ENCODE measurements at places on chromosomes 3 and 15.

GRCh38 chr15:52857937-52858781 is 68.0 kb upstream of the ONECUT1 start:
- no peak for DNase-seq

GRCh38 chr3:192130534-192131132 is 596.7 kb downstream of the FGF12 start:
- DNase-seq = no peak

- DNase-seq = no peak
Observed at GRCh38 chr3:194325424-194326153, 25.5 kb downstream of the CPN2 start.

- no peak for DNase-seq
Observed at GRCh38 chr15:29687204-29687815, 135.0 kb downstream of the TJP1 start.

GRCh38 chr3:14706096-14706495 is 31.2 kb downstream of the C3orf20 start:
- DNase-seq = no peak

DNA sequence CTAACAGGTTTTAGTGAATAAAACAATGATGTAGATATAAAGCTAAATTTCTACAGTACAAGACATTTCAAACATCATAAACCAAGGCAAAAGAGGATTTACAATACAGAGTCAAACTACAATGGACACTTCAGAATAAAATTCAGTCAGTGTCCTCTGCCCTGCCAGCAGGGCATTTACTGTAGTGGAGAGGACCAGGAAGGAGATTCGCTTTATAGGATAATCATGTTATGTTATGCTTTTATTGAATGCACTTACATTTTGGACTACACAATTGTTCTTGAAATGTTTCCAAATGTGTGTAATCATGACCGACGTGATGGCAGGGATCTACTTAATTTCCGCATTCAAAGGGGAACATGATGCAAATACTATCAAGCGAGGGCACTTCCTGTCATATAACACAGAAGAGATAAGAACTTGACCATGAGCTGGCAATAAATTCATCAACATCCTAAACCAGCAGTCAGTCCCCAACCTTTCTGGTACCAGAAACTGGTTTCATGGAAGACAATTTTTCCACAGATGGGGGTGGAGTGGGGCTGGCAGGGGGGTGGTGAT is 925.6 kb downstream of the FHIT start:
- no peak for DNase-seq

DNA sequence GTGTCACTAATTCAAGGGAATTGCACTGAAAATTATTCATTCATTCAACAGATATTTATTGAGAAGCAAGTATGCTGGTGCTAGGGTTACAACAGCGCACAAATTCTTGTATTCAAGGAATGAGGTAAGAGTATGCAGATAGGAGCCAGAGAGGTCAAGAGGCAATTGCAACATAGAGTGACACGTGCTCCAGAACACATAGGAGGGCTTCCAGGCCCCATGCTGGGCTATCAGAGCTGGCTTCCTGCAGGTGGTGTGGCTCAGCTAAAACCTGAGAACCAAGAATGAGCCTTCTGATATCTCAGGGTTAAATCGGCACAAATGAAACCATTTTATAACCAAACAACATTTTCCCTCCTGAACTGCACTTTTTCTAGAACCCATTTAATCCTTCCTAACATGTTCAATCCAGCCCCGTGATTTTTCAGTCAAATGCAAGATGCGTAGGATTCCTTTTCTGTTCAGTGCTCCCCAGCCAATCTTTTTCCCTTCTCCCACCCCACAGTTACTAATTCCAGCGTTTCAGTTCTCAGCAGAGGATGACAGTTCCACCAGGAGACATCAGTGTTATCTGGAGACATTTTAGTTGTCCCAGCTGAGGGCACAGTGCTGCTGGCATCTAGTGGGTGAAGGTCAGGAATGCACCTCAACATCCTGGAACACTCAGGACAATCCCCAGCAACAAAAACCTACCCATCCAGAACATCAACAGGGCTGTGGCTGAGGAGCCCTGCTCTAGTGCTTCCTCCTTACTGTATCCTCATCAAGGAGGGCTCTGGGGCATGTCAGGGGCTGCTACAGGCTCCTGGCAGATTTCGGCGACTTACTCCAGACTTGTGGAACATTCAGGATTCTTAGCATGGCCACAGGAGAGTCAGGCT is 13.1 kb downstream of the CCR5AS start:
- no peak for DNase-seq

- DNase-seq = no peak
Observed at GRCh38 chr15:93290618-93290946, 201.6 kb upstream of the RGMA start.

DNA sequence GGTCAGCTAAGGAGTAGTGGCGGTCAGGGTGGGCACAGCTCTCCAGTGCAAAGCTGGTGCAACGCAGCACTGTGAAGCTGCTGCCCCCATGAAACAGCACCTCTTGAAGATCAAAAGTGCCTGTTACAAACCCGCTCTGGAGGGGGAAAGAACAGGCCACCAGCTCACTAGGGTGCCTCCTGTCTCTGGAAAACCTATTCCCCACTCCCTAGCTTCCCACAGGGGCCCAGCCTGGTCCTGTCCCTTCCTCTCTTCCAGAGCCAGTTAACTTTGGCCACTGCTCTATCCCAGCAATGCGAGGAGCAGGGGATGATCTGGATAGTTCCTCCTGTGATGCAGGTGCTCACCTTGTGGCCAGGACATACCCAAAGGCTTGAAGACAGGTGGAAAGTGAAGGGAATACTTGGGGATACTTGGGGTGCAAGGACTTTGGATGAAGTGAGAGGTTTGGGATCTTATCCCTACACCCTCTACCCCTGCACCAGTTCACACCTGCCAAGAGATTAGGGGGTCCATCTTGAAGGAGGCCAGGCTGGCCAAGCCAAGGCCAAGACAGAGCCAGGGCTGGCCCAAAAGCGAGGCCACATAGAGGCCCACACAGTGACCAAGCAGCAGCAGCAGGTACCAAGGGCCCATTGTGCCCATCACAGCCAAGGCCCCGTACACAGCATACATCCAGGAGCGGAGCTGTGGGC is 4.2 kb downstream of the HHATL start:
- DNase-seq = no peak

DNA sequence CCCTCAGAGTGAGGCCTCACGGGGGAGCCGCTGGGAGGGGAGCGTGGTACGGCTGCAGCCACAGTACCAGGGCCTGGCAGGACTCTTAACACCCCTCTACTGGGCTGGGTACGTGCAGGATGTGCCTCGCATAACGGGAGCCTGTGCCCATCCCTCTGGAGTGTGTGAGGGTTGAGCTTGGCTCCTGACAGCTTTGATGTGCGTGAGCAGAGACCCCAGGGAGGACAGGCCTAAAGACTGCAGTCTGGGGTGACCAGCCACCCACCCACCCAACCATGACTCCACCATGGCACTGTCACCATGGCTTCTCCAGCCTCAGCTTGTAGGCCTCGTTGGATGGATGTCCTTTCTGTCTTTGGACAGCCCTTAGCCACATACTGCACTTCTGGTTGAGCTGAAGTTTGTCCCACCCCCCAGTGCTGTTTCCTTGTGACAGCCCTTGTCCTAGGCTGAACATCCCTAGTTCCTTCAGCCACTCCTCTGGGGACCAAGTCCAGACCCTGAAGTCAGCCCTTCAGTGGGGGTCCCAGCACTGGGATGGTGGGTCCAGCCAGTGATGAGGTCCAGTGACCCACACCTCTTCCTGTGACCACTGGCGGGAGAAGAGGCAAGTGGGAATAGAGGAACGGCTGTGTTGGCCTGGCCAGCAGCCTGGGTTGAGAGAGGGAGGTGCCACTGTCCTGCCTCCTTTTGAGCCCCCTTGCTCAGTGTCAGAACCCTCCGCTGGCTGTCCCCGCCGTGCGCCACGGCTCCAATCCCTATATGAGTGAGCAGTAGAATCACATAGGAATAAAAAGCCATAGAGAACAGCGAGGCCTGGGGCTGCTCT is 6.1 kb downstream of the GLYCTK start:
- DNase-seq = no peak

- DNase-seq = no peak
Observed at GRCh38 chr3:48966367-48966766, 23.7 kb upstream of the P4HTM start.

- no peak for DNase-seq
Observed at GRCh38 chr3:115350606-115351005, 203.5 kb upstream of the ZBTB20 start.

DNA sequence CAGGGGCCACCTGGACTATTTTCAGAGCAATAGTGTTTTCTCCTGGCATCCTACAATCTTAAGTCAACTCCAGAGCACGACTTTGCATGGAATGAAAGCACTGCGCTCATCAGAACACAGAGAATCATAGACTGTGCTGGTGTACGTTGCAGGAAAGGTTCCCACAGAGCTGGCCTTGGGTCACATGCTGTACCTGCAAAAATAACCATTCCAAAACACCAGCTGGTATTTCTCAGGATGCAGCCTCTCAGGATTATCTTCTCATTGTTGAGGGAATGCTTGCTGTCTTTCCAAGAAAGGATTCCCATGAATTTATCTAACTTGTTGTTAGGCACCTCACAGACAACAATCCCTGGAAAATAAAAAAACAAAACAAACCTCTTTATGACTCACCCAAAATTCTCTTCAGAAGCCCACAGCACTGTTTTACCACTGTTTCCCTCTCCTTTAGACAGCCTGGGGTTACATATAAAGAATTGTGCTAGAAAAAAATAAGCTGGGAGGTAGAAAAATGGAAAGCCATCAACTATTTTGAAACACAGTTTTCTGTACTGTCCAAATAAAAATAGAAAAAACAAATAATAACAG is 131.7 kb downstream of the ATP8B4 start:
- no peak for DNase-seq

DNA sequence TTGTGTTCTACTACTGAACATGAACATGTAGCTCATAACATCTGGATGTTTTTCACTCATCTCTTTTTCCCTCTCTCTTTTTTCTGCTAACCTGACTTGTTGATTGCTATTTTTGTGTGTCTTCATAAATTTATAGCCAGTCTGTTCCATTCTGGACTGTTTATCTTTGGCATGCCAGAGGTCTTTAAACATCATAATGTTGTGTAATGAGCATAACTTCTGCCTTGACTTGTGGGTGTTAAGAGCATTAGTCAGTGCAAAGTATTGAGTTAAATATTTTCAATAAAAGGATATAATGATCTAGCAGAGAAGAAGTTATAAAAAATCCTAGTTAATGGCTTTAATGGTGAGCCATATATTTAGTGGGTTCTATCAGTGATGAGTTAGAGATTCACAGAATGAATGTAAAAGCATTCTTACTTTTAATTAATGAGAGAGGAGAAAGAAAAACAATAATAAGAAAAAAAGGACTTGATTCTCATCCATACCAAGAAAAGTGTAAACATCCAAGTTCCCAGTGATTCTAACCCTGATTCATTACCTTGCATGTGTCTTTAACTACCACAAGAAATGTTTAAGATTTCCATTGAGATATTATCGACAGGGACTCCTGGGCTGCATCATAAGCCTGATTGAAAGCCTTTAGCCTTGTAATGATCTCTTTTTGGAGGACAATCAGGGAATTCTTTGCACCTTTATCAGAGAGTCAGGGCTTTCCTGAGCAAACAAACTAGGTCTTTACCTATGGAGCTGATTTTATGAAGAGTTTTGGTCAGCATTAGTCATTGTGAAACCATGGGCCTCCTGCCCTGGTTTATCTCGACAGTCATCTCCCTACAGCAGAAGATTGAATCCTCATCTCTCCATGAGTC is 22.9 kb downstream of the MITF start:
- DNase-seq = no peak

DNA sequence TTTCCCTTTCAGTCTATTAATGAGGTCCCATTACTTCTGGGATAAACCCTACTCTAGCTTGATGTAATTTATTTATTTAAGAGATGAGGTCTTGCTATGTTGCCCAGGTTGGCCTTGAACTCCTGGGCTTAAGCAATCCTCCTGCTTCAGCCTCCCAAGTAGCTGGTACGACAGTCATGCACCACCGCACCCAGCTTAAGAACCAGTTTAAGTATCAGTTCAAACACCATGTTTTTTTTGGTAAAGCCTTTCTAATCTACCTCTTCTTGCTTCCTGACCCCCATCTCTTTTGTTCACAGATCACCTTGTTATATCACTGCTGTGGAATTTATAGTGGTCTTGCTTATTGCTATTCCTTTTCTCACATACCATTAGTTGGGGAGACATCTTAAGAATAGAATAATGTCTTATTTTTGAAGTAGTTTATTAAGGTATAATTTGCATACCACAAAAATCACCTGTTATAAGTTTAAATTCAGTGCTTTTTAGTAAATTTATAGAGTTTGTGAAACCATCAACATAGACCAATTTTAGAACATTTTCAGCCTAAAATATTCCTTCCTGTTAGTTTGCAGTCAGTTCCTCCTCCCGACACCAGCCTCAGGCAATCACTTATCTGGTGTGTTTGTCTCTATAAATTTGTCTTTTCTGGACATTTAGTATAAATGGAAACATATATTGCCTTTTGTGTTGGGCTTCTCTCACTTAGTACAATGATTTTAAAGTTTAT is 257.9 kb downstream of the PDCD6IP start:
- no peak for DNase-seq

DNA sequence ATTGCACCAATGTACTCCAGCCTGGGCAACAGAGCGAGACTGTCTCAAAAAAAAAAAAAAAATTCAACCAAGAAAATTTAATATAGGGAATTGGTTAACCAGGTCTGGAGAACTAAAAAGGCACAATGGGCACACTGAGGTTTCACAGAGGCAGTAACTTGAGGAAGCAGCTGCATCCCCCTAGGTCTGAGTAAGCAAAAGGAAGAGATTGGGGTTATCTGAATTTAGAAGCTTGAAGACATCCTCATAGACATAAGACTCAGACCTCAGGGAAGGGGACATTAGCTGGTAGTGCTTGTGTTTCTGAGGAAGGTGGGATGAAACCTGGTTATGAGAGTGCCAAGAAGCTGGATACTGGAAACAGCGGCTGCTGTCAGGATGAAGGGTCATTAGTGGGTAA is 50.1 kb upstream of the LEKR1 start:
- no peak for DNase-seq

DNA sequence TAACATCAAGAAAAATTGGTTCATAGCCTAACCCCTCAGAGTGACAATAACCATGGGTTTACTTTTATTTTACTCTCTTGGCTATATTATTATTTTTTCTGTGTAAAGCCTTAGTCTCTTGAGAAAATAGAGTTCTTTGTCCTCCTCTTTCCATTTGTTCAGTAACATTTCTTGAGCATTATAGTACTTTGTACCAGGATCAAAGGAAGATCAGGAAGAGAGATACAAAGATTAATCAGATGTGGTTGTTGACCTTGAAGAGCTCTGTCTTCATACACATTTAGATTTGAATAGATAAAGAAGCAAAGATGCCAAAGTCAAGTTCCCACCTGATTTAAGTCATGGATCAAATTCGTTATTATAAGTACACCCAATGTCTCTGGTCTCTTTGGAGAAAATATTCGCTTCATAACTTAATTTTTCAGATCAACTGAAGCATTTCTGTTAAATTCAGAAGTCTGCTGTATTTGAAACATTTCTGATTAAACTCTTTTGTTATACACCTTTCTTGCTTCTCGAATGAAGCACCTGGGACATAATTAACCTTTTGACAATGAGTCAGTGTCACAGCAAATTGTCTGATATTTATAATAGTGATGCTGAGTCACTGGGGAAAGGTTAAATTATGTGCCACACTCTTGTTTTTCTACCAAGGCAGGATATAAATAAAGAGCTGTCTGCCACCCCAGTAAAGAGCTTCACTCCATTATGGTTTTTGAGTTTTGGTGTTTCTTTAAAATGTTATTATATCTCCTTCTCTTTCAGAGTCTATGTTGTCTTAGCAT is 100.2 kb downstream of the GHSR start:
- no peak for DNase-seq

GRCh38 chr3:136122006-136122405 is 74.1 kb downstream of the MSL2 start:
- no peak for DNase-seq

GRCh38 chr3:149368201-149368673 is 9.2 kb downstream of the TM4SF1 start:
- no peak for DNase-seq
